ENCODE measurements at places on chromosomes 5 and 9. TPM values are rescaled to one million over a fixed set of nuclear protein-coding genes. Genes with fewer than 3 reads are reported as not detected.

- DNase-seq, result no peak
Measured at GRCh38 chr9:109014608-109015280, 1.4 kb upstream of the CTNNAL1 start.

AK8 gene
- not detected for total RNA-seq

- no peak for DNase-seq
Measured at GRCh38 chr5:72624641-72625236, 117.5 kb upstream of the ZNF366 start.

HTR1A gene
- total RNA-seq, result not detected

DNA sequence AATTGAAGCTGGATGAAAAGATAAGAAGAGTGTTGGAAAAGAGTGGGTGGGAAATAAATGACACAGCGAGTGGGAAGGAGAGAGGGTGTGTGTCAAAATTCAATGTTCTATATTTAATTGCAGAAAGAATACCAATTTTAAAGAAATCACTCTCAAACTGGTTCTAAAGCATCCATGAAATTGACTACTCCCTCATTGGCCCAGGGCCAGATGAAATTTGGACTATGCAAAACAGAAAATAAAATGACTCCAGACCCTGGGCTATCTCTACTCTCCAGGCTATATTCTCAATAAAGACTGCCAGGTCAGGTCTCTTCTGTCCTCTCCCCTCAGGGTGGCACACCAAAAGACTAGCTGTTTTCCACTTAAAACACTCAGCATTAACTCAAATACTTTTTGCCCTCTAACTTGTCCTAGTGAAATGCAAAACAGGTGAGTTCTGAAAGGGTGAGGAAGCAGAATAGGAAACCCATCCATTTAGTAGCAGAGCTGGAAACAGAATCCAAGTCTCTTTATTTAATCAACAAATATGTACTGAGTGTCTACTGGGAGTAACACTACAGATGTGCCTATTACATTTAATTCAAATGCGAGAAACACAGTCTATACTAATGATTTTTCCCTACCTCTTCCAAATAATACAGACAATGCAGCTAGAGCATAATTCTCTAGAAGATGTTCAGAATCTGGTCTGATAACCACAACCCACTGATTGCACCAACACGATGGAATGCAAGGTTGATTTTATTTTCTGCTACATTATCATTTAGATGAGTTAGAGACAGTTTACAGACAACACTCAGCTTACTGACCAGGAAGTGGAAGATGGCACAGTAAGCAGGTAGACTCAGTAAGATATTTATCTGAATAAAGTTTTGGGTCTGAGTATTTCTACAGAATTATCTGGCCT is 42.1 kb downstream of the EFCAB9 start:
- DNase-seq, result no peak

DNA sequence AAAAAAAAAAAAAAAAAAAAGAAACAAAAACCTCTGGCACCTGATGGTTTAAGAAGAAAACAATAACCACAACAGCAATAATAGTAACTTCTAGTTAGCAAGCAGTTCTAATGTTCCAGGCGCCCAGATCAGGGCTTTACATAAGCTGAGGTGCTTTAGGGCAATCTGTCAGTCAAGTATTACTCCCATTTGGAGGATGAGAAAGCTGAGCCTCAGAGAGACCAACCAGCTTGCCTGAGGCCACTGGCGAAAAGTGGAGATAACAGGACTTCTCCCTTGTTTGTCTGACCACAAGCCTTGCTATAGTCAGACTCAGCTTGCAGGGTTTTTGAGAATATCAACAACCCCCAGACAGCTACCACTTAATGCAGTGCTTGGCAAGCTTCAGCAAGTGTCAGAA is 83.5 kb upstream of the BOD1 start:
- no peak for DNase-seq

DNA sequence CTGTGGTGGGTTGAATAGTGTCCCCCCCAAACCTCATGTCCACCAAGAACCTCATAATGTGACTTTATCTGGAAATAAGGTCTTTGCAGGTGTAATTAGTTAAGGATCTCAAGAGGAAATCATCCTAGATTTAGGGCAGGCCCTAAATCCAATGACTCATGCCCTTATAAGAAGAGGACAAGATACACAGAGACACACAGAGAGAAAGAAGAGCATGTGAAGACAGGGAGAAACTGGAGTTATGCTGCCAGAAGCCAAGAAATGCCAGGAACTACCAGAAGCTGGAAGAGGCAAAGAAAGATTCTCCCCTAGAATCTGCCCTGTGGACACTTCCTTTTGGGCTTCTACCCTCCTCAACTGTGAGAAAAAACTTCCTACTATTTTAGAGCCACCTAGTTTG is 8.8 kb downstream of the FAM13B start:
- DNase-seq, result no peak

PSD2 gene
- 0.30 TPM for total RNA-seq

- peak; percentile 93 for DNase-seq
Measured at GRCh38 chr9:121289026-121289771, 21.2 kb downstream of the GSN start.

DNA sequence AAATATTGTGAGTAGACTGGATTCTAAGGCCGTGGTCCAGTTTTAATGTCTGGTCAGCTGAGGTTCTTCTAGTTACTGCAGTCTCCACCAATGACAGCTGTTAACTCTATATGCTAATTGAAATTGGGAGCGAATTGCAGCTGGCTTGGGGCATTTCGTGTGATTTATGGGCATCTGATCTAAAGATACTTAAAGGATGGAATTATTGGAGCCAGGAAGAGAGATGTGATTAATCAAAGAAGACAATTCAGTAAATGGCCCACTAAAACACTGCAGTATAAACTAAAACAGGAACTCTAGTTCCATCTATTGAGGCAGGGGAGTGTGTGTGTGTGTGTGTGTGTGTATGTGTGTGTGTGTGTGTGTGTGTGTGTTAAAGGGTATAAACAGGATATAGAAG is 157.5 kb upstream of the IQGAP2 start:
- no peak for DNase-seq

- DNase-seq, result peak; percentile 45
Measured at GRCh38 chr9:136140966-136141365, 22.3 kb upstream of the TMEM250 start.

ZSWIM6 gene
- 14.8 TPM for total RNA-seq
